ENCODE measurements at places on chromosomes 3 and 15. TPM values are rescaled to one million over a fixed set of nuclear protein-coding genes. Genes with fewer than 3 reads are reported as not detected.

- H3K4me3 ChIP-seq, result no peak overlapping the region
- no peaks in the 10 kb centered on the region for H3K4me1 ChIP-seq
- no peak overlapping the region for H3K27ac ChIP-seq
- no peaks in the 10 kb centered on the region for H3K36me3 ChIP-seq
Observed at GRCh38 chr3:180808823-180809575, 103.5 kb upstream of the FXR1 start.

- no peaks in the 10 kb centered on the region for H3K4me1 ChIP-seq
- no peaks in the 10 kb centered on the region for H3K36me3 ChIP-seq
- no peak for DNase-seq
- H3K4me3 ChIP-seq, result no peak overlapping the region
- H3K27me3 ChIP-seq, result peaks cover 45% of the 10 kb centered on the region
Observed at GRCh38 chr15:61037031-61037430, 192.1 kb downstream of the RORA start.

- H3K36me3 ChIP-seq, result peaks cover 23% of the 10 kb centered on the region
- H3K27me3 ChIP-seq, result no peaks in the 10 kb centered on the region
- no peak overlapping the region for H3K4me3 ChIP-seq
- H3K27ac ChIP-seq, result peak overlapping the region; percentile 41
- peaks cover 45% of the 10 kb centered on the region for H3K4me1 ChIP-seq
Observed at GRCh38 chr3:44955917-44956316, 20.1 kb downstream of the ZDHHC3 start.

DNA sequence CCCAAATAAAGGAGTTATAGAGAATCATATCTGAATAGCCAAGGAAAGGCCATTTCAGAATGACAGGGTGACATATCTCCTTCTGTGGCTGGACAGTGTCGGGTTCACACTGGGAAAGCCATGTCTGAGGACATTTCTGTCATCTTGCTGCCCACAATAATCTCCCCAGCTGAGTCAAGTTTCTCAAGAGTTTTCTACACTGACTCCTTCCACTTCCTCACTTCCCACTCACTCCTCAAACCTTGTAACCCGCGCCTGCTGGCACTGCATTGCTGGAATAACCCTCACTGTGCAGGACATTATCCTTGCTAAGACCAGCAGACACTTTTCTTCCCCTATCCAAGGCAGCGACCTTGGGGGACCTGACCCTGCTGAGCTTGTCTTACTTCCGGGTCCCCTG, 5.3 kb upstream of the INSYN1 start:
- no peak for DNase-seq
- H3K4me3 ChIP-seq, result no peak overlapping the region
- peaks cover 77% of the 10 kb centered on the region for H3K27me3 ChIP-seq

DNA sequence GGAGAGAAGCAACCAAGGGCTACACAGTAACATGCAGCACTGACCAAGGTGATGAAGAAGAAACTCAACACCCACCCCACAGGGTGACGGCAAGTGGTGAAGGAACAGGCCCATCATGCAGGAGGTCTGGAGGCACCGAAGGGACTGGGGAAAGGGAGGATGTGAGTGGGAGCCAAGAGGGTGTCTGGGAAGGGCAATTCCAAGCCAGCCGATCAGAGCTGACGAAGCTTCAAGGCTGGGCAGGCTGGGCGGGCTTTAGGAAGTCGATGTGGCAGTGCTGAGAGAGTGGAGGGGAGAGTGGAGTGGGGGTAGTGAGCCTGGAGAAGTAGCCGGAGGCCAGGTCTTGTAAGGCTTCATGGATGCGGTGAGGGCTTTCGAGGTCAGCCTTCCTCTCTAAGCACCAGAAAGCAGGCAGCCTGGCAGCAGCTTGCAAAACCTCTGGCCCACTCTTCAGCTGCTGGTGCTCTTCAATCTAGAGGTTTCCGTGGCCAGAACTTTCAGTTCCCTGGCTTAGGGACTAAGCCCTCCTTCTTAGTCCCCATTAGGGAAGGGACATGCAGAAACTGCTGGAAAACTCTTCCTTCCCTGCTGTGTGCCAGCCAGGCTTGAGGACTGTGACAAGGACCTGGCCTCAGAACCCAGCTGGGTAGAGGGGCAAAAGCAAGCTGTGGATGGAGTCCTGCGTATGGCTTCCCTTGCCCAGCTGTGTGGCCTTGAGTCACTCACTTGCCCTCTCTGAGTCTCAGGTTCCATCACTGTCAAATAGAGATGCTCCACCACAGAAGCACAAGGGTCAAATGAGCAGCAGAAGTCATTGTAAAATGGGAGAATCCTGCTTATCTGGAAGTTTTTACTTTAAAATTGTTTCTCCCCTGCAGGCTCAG, 72.1 kb downstream of the TLE3 start:
- peaks cover 19% of the 10 kb centered on the region for H3K4me1 ChIP-seq
- no peaks in the 10 kb centered on the region for H3K36me3 ChIP-seq
- no peaks in the 10 kb centered on the region for H3K27me3 ChIP-seq
- no peak overlapping the region for H3K4me3 ChIP-seq
- DNase-seq, result no peak

GRCh38 chr3:36295296-36295695, 85.0 kb upstream of the STAC start:
- no peak for DNase-seq
- no peaks in the 10 kb centered on the region for H3K4me1 ChIP-seq
- no peaks in the 10 kb centered on the region for H3K27me3 ChIP-seq
- no peaks in the 10 kb centered on the region for H3K36me3 ChIP-seq

DNA sequence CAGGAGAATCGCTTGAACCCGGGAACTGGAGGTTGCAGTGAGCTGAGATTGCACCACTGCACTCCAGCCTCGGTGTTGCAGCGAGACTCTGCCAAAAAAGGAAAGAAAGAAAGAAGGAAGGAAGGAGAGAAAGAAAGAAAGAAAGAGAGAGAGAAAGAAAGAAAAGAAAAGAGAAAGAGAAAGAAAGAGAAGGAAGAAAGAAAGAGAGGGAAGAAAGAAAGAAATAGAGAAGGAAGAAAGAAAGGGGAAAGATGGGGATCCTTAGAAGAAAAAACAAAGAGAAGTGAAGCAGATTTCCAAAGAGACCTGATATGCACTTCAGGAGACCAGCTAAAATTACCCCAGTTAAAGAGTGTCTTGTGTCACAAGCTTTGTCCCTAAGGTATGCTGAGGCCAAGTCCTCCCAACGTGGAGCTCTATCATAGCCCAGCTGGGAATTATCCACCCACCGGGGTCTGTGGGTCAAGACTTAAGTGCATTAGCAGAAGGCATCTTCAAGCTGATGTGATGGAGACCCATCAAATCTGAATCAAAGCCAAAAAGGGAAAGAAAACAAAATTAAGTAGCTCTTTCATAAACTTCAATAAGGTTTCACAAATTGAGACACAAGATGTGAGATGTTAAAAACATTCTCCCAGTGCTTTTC, 17.8 kb upstream of the AKAP13 start:
- no peaks in the 10 kb centered on the region for H3K27me3 ChIP-seq
- no peak overlapping the region for H3K27ac ChIP-seq
- DNase-seq, result no peak
- no peaks in the 10 kb centered on the region for H3K36me3 ChIP-seq
- H3K4me3 ChIP-seq, result no peak overlapping the region

- DNase-seq, result no peak
- H3K4me1 ChIP-seq, result no peaks in the 10 kb centered on the region
- no peak overlapping the region for H3K27ac ChIP-seq
Observed at GRCh38 chr3:173255555-173255954, 114.5 kb upstream of the SPATA16 start.

GRCh38 chr15:48798319-48798718, 12.6 kb downstream of the CEP152 start:
- no peak for DNase-seq
- peak overlapping the region; percentile 94 for H3K27ac ChIP-seq
- H3K36me3 ChIP-seq, result peaks cover 4% of the 10 kb centered on the region

- DNase-seq, result no peak
- H3K27ac ChIP-seq, result no peak overlapping the region
- H3K36me3 ChIP-seq, result no peaks in the 10 kb centered on the region
- H3K4me1 ChIP-seq, result no peaks in the 10 kb centered on the region
- H3K4me3 ChIP-seq, result no peak overlapping the region
- no peaks in the 10 kb centered on the region for H3K27me3 ChIP-seq
Observed at GRCh38 chr3:116102037-116102436, 343.2 kb downstream of the LSAMP start.

- H3K27me3 ChIP-seq, result no peaks in the 10 kb centered on the region
- no peak for DNase-seq
- H3K4me3 ChIP-seq, result no peak overlapping the region
- no peak overlapping the region for H3K27ac ChIP-seq
- H3K36me3 ChIP-seq, result no peaks in the 10 kb centered on the region
- no peaks in the 10 kb centered on the region for H3K4me1 ChIP-seq
Observed at GRCh38 chr3:141649871-141650270, 88.2 kb upstream of the RNF7 start.

DNA sequence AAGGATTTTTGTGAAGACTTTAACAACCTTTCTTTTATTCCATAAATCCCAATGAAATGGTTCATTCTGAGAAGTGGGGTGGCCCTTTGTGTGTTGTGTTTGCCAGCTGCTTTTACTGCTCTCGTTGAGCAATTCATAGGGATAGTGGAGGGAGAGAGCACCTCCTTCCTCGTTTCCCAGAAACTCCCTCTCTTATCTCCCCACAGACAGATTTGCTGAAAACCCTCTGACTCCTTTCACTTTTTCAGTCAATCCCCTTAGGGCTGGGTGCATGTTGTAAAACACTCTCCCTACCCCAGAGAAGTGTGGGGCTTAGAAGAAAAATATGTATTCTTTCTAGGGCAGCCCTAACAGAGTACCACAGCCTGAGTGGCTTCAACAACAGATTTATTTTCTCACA, 557.2 kb upstream of the RGMA start:
- peaks cover 11% of the 10 kb centered on the region for H3K27me3 ChIP-seq
- no peaks in the 10 kb centered on the region for H3K36me3 ChIP-seq
- H3K4me3 ChIP-seq, result no peak overlapping the region
- no peak for DNase-seq
- no peak overlapping the region for H3K27ac ChIP-seq

DNA sequence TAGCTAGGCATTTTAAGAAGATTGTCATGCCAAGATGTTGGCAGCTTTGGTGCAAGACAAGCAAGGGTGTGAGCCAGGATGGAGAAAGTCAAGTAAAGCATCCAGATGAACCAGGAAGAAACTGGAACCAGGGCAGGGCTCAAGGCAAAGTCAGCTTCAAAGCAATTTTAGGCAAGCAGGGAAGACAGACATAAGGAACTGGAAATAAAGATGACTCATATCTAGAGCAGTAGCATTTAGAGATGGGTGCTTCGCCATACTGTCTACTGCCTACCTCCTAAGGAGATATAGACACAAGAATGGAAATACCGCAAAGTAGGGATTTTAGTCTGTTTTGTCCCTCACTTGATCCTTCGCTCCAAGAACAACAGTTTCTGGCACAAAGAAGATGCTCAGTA, 59.9 kb downstream of the RYR3 start:
- peaks cover 84% of the 10 kb centered on the region for H3K27me3 ChIP-seq
- DNase-seq, result no peak
- no peaks in the 10 kb centered on the region for H3K36me3 ChIP-seq
- no peak overlapping the region for H3K27ac ChIP-seq

DNA sequence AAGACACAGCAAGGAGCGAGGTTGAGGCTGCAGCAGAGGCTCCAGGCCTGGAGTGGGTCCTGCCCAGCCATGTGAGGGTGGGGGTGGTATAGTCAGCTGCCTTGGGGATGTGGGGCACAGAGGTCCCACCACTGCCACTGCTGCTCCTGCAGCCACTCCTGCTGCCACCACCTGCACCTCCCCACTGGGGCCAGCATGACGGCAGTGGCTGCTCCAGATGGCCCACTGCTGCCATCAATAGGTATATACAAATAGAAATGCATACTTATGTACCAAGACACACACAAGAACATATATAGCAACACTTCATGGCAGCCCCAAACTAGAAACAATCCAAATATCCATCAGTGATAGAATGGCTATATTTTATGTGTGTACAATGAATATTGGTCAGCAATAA, 10.0 kb upstream of the TOP2B start:
- H3K36me3 ChIP-seq, result no peaks in the 10 kb centered on the region
- H3K27ac ChIP-seq, result no peak overlapping the region
- no peak for DNase-seq
- no peaks in the 10 kb centered on the region for H3K27me3 ChIP-seq

GRCh38 chr3:73249047-73249446, 187.6 kb downstream of the EBLN2 start:
- no peak overlapping the region for H3K4me3 ChIP-seq
- no peak overlapping the region for H3K27ac ChIP-seq
- H3K4me1 ChIP-seq, result no peaks in the 10 kb centered on the region
- no peaks in the 10 kb centered on the region for H3K36me3 ChIP-seq

- peaks cover 14% of the 10 kb centered on the region for H3K27me3 ChIP-seq
- no peaks in the 10 kb centered on the region for H3K36me3 ChIP-seq
- no peak for DNase-seq
- H3K4me3 ChIP-seq, result no peak overlapping the region
Observed at GRCh38 chr3:134617608-134618477, 33.0 kb downstream of the KY start.

DNA sequence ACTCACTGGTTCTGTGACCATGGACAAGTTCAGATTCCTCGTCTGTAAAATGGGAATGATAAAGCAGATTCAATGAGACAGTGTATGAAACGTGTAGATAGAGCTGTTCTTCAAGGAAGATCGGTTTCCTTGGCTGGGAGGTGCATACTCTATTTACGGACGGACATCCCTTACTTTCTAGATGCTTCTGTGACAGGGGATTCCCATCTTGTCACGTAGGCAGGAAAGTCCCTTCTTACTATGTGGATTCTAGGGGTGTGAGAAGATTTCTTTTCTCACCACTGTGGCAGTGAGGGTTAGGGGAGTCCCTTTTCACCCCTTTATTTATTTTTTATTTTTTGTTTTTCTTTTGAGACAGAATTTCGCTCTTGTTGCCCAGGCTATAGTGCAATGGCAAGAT, 180.9 kb upstream of the TBL1XR1 start:
- H3K4me3 ChIP-seq, result no peak overlapping the region
- H3K27ac ChIP-seq, result no peak overlapping the region
- no peaks in the 10 kb centered on the region for H3K36me3 ChIP-seq

DNA sequence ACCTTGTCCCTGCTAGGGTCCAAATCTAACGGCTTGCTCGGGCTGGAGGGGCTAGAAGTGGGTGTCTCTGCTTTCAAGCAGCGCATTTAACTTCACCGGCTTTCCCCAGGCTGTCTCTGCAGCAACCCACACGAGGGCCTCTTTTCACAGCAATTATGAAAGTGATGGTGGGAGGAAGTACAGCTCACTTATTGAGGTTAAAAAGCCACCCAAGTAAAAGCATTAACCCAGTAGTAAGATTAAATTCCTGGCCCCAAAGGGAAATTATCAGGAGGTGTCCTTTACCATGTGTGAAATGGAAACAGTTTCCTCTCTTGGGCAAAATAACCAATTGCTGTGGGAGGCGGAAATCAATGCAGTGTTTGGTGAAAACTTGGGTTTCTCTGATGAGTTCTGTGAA, 41.1 kb downstream of the NGRN start:
- H3K27ac ChIP-seq, result no peak overlapping the region
- H3K36me3 ChIP-seq, result no peaks in the 10 kb centered on the region
- H3K27me3 ChIP-seq, result no peaks in the 10 kb centered on the region
- no peak overlapping the region for H3K4me3 ChIP-seq
- DNase-seq, result no peak
- H3K4me1 ChIP-seq, result no peaks in the 10 kb centered on the region

The CMTM8 gene
- total RNA-seq, result 5.2 TPM

The GMPPB gene
- 83.9 TPM for total RNA-seq

The CP gene
- not detected for total RNA-seq

The PEAK1 gene
- total RNA-seq, result 13.8 TPM

The C2CD4A gene
- total RNA-seq, result 0.11 TPM

The MUC13 gene
- total RNA-seq, result 0.04 TPM

The RBM5 gene
- total RNA-seq, result 128 TPM

The TMEM40 gene
- total RNA-seq, result 10.4 TPM

The AGTR1 gene
- total RNA-seq, result 0.15 TPM

The GOLGA8N gene
- total RNA-seq, result 1.4 TPM
